ENCODE measurements at places on chromosomes 2 and 18.

DNA sequence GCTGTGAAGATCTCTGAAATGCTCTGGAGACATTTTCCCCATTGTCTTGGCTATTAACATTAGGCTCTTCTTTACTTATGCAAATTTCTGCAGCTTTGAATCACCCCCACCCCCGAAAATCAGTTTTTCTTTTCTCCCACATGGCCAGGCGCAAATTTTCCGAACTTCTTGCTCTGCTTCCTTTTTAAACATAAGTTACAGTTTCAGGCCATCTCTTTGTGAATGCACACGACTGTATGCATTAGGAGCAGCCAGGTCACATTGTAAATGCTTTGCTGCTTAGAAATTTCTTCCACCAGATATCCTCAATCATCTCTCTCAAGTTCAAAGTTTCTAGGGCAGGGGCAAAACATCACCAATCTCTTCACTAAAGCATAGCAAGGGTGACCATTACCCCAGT lies 106.8 kb downstream of the PARD3B start:
- DNase-seq: no peak

- no peak for DNase-seq
These were observed 18.9 kb upstream of the KCNF1 start for GRCh38 chr2:10892796-10893350.

DNA sequence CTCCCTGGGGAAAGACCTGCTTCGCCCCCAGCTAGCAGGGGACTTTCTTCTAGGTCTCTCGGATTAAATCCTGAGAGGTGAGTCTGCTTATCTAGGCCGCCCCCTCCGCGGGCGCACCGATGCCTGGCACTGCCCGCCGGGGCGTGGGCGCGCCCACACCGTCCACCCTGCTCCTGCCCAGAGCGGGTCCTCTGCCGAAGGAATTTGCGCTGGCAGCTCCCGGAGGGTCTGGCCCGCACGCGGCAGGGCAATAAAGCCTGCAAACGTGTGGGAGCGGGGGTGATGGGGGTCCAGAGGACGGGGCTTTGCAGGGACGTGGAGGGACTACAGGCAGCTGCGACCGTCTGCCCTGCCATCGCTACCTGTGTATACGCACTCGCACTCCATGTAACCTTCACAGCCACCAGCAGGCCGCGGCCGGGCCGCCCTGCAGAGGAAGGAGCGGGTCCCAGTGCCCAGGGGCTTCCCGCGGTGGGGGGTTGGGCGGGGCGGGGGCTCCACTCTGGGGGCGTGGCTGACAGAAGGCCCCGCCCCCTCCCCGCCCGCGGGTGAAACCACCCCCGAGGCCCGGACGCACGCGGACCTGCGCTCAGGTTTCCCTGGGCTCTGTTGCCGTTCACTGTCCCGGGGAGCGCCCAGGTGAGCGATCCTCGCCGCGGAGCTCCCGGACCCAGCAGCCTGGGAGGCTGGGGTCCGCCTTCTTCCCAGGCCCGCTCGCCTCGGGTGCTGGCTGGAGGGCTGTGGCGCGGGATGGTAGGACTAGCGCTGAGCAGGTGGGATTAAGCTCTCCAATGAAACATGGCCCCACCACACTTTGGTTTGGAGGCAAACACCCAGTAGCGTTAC lies 174.5 kb upstream of the HS6ST1 start:
- DNase-seq: no peak

DNA sequence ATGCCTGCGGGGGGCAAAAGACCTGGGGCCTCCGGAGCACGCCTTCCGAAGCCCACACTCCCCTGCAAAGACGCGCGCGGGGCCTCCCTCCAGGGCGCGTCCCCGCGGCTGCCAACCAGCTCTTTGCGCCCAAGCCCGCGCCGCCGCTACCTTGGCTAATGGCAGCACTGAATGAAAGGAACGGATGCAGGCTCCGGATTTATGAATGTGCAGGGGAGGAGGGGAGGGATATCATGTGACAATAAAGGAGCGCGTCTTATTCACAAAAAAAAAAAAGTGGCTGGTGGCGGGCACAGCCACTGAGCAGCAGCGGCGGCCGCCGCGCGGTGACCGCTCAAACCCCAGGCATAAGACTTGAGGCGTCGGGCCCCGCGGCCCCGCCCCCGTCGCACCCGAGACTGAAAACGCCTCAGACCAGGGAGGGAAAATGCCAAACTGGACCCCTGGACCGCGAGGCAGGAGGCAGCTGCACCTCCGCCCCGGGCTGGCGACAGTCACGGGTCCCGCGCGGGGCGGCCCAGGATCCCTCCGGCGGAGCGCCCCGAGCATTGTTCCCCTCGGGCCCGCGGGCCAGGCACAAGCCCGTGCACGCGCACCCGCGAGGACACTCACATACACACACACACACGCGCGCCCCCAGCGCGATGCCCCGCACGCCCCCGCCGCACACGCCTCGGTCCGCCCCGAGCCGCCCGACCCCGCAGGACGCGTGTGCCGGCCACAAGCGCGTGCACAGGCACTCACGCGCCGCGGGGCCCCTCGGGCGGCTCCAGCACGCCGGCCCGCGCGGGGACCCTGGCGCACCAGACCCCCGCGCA lies 1.6 kb downstream of the SPRED2 start:
- peak; percentile 60 for DNase-seq

DNA sequence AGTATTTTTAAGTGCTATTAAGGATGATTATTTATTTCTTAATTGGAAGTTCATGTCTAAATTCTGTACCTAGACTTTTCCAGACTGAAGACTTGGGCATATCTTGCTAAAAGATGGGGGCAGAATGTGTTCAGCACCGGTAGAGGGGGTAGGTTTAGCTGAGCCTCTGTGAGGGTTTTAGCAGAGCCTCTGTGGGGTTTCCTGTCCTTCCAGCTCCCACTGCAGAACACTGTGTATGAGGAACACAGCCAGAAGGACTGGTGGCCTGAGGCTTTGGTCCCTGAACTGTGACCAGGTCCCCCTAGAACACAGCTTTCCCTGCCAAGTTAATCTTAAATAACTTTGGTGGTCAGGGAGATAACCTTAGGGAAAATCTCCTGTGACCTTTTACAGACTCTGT lies 123.4 kb upstream of the EPC2 start:
- DNase-seq: no peak

DNA sequence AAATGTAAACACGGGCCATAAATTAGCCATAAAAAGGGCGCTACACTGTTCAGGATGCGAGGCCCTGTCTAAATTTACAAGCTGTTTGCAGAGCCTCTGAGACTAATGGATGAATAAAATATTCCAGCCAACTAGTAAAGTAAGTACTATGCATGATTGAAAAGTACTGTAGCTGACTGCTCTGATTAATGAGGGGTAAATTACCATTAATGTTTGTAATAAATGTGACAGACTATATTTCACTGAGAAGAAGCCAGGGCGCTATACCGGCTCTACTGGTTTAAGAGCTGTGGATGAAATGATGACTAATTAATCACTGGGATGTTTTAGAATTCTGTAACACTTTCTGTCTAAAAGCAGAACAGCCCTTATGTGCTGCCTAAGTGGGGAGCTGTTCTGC lies 54.3 kb upstream of the RGPD4 start:
- no peak for DNase-seq

DNA sequence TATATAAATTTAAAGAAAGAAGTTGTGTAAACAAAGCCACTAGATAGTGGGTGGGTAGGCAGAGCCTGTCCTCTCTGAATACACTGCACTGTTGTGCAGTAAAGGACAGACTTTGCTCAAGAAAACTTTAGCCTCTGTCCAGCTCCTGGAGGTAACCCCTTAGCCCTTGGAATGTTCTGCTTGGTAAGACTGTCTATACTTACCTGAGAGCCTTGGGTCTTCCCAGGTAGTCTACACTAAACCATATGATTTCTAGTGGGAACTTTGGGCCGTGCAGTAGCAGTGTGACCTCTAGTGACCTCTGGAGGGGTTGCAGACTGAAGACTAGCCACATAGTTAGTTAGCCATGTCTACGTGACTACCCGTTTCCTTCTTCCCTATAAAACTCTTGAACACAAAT lies 678.3 kb upstream of the NRXN1 start:
- no peak for DNase-seq

DNA sequence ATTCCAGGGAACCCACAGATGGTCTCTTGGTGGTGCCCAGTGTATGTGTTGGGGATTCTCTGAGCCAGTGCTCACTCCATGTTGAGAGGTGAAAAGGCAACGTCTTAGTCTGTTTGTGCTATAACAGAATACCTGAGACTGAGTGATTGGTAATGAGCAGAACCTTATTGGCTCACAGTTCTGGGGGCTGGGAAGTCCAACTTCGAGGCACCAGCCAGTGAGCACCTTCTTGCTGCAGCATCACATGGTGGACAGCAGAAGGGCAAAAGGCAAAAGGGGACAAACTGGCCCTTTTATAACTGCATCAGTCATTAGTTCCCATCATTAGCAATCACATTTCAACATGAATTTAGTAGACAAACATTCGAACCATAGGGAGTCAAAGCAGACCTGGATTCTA lies 81.0 kb upstream of the SP3 start:
- no peak for DNase-seq

- no peak for DNase-seq
These were observed 680.9 kb downstream of the IRS1 start for GRCh38 chr2:226118471-226119429.
